Stimulated activated CD4-positive, alpha-beta T cell treated with anti-CD3 and anti-CD28 coated beads, TNF-alpha, amount 100 ng/mL, for 1 hour (primary cell): ENCODE measurements at places on chromosomes 11 and 22.

- DNase-seq = no peak
Measured at GRCh38 chr11:74675761-74676160, 55.5 kb downstream of the CHRDL2 start.

DNA sequence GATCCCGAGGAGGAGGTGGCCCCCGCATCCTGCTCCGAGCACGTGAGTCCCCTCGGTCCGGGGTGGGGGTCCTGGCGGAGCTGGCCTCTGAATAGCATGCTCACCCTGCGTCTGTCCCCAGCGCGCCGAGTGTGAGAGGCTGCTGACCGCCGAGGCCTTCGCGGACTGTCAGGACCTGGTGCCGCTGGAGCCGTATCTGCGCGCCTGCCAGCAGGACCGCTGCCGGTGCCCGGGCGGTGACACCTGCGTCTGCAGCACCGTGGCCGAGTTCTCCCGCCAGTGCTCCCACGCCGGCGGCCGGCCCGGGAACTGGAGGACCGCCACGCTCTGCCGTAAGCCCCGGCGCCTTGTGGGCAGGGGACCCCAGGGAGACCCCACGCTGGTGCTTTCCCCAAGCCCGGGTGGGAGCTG lies 3.5 kb downstream of the MUC2 start:
- no peak for DNase-seq

DNA sequence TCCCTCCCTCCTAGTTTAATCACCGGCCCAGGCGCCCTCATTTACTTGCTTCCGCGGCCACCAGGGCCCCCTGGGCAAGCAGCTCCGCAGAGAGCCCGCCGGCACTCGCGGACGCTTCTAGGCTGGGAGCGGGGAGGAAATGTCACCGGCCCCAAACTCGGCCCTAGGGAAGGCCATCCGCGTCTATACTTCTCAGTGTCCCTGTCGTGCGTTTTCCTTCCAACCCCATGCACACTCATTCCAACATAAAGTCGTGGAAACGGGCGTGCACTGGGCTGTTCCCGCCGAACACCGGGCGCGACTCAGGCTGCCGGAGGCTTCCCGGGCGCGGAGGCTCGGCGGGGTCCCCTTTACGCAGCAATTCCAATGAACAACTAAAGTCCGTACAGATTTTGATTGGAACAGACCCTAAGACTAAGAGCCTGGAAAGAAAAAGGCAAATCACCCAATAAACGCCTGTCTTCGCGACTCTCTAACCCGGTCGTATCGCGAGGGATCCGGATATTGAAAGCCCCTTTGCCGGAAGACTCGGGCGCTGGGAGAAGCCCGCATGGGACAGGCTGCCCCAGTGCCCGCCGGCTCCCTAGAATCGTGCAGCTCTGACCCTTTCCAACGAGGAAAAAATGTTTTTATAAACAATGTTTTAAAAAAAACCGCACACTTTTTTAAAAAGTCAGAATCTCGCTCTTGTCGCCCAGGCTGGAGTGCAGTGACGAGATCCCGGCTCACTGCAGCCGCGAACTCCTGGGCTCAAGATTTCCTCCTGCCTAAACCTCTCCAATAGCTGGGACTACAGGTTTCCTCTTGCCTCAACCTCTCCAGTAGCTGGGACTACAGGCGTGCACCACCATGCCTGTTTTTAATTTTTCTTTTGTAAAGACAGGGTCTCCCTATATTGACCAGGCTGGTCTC lies 1.3 kb upstream of the BARX2 start:
- DNase-seq = no peak

DNA sequence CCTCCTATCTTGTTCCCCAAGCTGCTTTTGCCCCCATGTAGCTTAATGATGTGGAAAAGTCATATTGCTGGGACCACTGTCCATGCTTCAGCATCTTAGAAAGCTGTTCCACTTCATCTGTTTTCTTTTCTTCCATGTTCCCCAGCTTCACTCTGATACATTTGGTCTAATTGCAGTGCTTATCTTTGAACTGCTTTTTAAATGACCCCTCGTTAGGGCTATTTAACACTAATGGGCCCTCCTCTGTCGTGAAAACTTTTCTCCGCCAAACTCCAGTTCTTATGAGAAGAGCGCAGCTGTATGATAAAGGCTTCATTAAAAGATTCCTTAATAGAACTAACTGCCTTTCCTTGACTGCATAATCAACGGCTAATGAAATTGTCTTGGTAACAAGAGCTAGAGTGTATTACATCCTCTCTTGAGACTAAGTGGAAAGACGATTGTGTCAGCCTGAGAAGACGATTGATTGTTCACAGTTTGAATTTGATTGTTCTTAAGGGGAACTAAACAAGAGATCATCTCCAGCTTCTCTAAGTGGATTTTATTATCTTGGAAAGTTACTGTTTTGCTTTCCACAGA lies 165.0 kb upstream of the MTNR1B start:
- no peak for DNase-seq

- no peak for DNase-seq
Measured at GRCh38 chr11:113373981-113374560, 13.5 kb upstream of the ANKK1 start.

GRCh38 chr22:36860821-36861659 lies at the start of gene NCF4:
NCF4 (plus strand) TSS chr22:36861006; CDS start chr22:36861172, 166 bp downstream.
- DNase-seq = no peak

DNA sequence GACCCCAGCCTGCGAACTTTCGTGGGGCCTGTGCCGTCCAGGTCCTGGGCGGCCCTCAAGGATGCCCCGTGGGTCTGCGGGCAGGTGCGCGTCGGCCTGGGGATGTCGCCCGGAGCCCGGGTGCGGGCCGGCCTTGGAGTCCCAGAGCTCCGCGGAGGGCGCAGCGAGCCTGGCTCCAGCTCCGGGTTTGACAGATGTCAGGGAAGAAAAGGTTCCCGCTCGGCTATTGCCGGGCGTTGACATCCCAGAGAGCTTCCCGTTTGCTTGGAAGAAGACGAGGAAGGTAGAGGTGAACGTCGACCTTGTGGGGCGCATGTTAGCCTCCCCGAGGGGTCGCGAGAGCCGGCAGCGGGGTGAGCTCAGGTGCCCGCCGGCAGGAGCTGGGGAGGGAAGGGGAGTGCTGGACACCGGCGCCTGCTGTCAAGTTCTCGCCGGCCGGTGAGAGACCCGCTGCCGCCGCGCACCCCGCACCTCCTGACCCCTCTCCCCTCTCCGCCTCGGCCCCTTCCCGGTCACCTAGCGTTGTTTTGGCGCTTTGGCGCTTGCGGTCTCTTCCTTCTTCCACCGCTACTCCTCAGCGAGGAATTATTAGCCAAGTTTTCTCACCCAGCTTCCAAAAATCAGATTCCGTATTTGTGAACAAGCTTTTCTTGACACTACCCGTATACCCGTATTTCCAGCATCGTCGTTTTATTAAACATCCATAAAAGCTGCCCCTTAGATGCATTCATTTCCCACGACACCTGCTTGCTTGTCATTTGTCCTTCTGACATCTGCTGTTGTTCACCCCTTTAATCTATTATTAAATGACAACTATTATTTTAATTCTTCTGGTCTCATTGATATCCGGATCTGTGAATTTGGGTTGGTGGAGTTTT lies 1.3 kb downstream of the BMAL1 start:
- no peak for DNase-seq

- DNase-seq = no peak
Measured at GRCh38 chr11:125429174-125429707, 66.8 kb downstream of the FEZ1 start.

GRCh38 chr11:110951037-110951949 lies 239.1 kb upstream of the ARHGAP20 start:
- no peak for DNase-seq

DNA sequence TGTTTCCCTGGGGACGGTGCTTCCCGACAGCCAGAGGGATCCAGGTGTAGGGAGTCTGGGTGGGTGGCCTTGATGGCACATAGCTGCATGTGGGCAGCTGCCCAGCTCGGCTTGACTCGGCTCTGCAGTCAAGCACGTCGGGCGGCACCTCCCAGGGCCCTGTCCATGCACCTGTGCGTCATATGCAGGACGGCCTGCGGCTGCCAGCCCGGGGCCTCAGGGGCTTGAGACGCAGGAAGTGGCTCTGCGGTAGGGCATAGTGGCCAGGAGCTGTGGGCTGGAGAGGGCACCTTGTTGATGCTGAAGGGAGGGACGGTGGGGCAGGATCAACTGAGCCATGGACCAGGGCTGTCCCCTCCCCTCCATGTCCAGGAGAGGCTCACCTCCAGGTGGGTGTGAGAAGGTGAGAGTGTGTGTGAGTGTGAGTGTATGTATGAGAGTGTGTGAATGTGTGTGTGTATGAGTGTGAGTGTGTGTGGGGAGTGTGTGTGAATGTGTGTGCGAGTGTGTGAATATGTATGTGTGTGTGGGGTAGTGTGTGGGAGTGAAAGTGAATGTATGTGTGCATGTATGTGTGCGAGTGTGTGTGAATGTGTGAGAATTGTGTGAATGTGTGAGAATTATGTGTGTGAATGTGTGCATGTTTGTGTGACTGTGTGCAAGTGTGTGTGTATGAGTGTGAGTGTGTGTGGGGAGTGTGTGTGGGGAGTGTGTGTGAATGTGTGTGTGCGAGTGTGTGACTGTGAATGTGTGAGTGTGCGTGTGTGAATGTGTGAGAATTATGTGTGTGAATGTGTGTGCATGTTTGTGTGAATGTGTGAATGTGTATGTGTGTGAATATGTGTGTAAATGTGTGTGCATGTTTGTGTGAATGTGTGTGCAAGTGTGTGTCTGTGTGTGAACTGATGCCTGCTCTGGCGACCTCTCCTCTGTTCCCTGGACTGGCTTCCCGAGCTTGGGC lies 5.7 kb upstream of the SUN2 start:
- DNase-seq = no peak

DNA sequence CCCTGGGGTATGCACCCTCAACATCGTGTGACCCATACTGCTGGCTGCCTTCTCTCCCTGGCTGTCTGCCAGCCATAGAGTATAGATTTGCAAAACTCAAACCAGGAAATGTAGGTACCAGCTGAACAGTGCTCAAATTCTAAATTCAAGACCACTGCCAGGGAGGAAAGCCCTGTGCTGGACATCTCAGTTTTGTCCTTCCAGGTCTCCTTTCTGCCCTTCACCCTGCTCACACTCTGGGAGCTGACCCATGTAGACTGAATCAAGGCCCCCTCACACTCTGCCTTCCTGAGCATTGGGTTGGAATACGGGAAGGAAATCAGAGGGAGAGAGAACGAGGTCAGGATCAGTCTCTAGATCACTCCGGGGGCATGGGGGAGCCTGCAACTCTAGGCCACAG lies 12.4 kb upstream of the DRD2 start:
- DNase-seq = no peak

DNA sequence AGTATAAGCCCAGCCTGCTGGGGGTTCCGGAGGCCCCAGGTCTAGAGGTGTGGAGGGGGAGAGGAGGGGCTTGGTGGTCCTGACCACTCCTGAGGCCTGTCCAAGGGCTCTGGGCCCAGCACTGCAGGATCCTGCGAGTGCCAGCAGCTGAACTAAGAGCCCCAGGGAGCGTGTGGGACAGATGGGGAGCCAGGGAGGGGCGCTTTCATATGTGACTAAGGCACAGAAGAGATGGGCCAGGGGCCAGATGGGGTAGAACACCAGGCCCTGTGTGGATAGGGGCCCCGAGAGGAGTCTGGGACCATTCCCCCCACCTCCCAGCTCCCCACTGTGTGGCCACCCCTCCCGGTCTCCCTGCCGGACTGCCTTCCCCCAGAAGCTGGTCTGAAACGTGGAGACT lies 18.4 kb downstream of the MAFF start:
- no peak for DNase-seq
